ENCODE measurements at places on chromosomes 3 and 15.

GRCh38 chr3:138673641-138674530 is 65.3 kb downstream of the FAIM start:
- no peak for DNase-seq

- peak; percentile 89 for DNase-seq
Observed at GRCh38 chr15:98428253-98428989, 219.9 kb upstream of the IGF1R start.

GRCh38 chr15:90624278-90624981 is 92.7 kb upstream of the BLM start:
- no peak for DNase-seq

DNA sequence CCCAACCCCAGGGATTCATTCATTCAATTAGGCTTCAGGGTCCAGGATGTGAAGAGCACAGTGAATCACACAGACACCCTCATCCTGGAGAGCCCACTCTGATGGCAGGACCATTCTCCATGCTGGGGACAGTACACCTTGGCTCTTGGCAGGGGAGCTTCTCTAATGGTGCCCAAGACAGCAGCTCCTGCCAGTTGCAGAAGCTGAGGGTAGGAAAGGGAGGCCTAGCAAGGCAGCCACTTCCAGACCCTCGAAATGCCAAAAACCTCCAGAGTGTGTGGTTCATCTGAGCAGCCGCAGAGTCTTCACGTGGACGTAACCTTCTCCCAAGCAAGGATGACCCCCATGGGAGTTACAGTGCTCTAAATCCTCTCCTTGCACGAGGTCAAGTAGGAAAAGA is 186.2 kb downstream of the XXYLT1 start:
- no peak for DNase-seq

GRCh38 chr15:44726568-44727484 is 9.5 kb upstream of the TRIM69 start:
- DNase-seq: no peak

- DNase-seq: peak; percentile 88
Observed at GRCh38 chr3:8769088-8769822, at the start of gene OXTR. Gene OXTR, minus strand, starts transcription at chr3:8769613. Its CDS starts 1,426 bp downstream, at chr3:8768187.

DNA sequence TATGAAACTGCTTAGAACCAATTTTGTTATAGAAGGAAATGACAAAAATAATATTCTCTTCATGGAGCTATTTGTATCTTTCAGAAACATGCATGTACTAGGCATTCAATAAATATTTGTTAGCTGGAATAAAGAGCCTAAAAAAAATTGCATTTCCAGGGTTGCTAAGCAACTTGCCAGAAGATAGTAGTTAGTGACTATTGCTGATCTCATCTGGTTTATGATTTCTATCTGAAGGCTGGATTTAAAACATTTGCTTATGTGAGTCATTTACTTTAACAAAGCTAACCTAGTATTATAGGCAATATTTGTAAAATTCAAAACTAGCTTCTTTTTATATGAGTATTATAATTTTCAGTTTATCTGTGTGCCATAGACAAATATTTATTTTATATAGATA is 78.3 kb downstream of the NAALADL2 start:
- no peak for DNase-seq

- DNase-seq: no peak
Observed at GRCh38 chr3:108341911-108342310, 45.6 kb downstream of the HHLA2 start.

- DNase-seq: no peak
Observed at GRCh38 chr3:127615631-127616305, 13.2 kb upstream of the PODXL2 start.

DNA sequence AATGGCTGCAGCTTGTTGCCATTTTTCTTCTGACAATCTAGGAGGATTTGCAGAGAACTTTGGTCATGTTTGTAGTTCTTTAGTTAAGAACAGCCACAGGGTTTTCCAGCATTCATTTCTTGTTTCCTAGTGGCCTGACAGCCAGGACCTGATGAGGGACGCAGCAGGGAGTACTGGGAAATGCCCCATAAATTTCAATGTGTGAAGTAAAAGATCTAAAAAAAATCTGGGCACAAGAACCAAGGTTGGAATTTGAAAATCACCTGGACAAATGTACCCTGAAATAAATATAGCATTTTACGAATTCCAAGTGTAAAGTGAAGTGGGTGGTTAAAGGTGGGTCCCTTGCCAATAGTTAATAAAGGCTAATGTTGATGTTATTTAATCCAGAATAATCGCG is 195.0 kb downstream of the ZIC1 start:
- no peak for DNase-seq

GRCh38 chr3:142276781-142277180 is 51.4 kb upstream of the GK5 start:
- DNase-seq: no peak

Measured in endothelial cell (in vitro differentiated cells).